ENCODE measurements at places on chromosomes 1 and 21.

- no peak for DNase-seq
Observed at GRCh38 chr1:198373376-198373775, 167.1 kb downstream of the ATP6V1G3 start.

DNA sequence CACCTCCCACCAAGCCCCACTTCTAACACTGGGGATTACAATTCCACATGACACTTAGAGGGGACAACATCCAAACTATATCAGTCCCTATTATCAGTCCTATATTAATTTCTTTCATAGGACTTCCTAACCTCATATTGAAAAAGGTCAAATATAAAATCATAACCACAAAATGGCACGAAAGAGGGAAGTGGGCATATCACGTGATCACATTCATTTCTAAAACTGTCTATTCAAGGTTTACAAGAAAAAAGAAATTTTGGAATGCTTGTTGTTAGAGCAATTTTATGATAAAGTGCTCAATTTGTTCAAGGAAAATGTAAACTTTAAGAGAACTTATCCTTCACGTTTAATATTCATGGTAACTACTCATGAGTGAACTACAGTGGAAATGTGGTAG, 13.2 kb upstream of the CDC7 start:
- no peak for DNase-seq

DNA sequence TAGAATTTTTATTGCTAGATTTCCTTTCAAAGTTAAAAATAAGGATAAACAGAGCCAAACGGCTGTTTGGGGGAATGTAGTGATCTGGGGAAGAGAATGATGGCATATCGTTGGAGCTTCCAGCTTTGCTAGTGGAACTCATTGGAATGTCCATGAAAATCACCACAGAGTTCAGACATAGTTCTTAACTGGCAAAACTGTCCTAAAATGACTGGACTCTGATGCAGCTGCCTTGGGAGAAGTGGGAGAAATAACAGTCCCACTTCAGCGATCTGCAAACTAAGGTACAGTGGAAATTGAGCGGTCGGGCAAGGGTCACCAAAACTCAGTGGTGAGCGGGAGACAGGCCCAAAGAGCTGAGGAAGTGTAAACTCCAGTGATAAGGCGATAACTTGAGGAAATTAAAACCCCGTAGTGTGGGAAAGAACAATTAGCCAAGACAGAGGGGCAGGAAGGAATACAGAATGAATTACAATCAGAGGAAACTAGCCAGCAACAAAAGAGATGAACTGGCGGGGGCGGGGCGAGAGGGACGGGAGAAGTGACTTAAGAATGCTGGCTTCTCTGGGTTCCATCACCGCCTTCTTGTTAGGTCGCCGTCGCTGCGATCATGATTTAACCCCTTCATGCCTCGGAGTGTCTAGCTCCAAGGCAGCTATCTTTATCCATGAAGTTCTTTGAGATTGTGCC, 89.8 kb upstream of the ARHGAP29 start:
- DNase-seq, result no peak

DNA sequence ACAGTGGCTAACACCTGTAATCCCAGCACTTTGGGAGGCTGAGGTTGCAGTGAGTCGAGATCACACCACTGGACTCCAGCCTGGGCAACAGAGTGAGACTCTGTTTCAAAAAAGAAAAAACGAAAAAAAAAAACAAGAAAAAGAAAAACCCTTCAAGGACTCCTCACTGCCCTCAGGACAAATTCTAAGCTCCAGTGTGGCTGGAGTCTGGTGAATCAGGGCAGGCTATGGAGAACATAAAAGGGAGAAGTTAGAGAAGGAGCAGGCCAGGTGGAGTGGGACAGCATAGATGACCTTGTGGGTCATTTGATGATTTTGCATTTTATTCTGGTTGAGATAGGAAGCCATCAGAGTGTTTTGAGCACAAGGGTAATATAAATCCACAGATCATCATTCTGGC, 12.5 kb upstream of the UAP1 start:
- DNase-seq, result no peak

DNA sequence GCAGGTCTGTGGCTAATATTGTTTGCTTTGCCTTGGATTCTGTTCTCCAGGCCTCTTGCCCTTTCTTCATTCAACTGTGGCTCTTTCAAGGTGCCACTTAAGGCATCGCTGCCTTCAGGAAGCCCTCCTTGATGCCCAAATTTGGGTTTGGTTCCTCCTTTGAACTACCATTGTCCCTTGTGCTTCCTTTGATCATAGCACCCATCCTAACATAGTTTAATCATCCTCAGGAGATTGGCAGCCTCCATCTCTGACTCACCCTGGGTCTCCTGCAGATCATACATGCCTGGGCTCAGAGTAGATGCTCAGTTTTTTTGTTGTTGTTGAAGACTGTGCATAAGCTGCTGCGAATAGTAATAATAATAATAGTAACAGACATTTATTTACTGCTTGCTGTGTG, 54.4 kb upstream of the ACOT11 start:
- DNase-seq, result no peak

DNA sequence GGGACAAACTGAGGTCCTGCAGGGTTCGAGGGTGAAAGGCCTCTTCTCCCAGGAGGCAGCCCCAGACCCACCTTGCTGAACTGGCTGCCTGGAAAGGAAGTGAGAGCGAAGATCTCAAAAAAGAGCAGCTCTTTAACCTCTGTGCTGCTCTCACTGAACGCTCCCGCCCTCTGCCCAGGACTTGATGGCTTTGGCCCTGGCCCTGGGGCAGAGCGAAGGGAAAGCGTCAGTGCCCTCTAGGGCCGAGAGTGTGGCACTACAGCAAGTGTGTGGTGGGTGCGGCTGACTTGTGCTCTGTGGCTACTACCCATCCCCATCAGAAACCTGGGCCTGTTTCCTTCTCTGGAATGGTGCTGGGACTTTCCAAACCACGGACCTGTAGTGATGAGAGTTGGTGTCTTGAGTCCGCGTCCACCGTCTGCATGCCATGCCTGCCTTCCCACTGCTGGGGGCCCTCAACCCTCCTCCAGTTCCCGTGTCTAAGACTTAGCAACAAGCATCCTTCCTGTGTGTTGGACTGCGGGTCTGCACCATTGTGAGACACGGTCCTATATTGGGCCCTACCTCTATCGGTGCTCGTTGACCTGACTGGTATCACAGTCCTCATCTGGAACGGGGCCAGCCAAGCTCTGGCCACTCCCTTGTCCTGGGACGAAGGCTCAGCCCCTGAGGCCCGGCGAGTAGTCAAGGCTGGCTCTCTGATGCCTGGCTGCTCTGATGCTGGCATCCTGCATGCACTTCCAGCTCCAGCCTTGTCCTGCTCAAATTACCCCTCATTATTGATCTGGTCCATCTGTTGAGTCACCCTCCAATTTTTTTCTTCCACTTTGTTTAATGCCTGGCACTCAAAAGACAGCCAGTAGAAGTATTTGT, 180.3 kb downstream of the DISC1 start:
- peak; percentile 35 for DNase-seq

GRCh38 chr21:42252778-42253340, 33.9 kb downstream of the ABCG1 start:
- DNase-seq, result no peak

- DNase-seq, result no peak
Observed at GRCh38 chr1:165330483-165330882, 26.0 kb downstream of the LMX1A start.

DNA sequence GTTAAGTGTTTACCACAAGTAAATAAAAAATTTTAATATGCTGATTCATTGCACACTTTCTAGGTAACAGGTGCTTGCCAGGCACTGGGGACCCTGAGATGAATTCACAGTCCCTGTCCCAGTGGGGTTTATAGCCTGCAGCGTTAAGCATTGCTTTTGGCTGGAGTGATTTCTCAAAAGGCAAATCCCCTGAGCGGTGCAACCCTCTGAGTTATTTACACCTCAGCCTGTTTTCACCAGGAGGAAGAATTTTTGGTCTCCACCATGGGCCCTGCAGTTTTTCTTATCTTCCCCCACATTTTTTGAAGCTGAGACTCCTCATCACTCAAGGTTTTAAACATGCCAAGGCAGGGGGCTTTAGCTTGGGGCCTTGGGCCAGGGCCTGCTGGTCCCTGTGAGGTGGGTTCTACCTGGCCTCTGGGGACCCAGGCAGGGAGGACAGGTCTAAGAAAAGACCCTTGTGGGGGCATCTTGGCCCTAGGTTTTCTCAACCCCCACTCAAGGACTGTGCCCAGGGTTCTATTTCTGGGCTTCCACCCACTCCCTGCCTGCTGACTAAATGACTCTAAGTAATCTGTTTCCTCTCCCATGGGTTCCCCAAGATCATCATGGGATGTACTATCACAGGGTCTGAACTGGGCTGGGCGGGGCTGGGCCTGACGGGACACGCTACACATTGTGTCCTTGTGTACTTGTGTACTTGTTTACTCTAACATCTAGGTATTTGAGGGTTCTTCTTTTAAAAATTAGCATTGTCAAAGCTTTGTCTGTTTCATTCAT, 10.2 kb upstream of the CHIT1 start:
- DNase-seq, result no peak

DNA sequence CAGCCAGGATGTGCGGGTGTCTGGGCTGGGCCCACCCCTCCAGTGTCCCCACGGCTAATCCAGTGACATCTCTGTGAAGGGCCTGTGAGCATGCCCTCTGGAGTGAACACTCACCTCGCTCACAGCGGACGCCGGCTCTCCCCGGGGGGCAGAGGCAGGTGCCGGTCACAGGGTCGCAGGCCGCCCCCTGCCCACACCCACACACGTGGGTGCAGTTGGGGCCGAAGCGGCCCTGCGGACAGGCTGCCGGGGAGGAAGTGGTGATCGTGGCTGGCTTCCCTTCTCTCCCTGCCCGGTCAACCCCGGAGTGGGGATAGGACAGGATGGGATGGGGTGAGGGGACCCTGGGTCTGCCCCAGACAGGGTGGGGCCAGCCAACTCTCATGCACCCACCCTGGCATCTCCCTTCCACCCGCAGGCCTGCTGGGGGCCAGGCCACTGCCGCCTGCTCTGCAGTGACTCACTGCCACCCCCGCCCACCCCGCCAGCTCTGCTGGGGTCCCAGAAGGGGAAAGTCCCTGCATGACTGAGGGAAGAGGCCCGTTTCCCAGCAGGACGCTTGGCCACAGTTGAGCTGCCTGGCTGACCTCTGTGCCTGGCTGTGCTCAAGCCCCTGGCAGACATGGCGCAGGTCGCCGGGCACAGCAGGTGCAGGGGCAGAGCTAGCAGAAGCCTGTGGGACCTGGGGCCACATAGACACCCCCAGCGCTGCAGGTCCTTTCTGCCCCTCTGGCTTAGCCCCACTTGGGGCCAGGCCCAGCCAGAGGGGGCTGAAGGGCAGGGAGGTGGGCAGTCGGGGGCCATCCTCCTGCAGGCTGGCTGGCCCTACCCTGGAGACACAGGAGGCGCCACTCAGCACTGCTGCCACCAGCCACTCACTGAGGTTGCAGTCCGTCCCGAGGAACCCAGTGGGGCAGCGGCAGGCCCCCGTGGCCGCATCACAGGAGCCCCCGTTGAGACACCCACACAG, 41.6 kb downstream of the ARHGEF16 start:
- no peak for DNase-seq

DNA sequence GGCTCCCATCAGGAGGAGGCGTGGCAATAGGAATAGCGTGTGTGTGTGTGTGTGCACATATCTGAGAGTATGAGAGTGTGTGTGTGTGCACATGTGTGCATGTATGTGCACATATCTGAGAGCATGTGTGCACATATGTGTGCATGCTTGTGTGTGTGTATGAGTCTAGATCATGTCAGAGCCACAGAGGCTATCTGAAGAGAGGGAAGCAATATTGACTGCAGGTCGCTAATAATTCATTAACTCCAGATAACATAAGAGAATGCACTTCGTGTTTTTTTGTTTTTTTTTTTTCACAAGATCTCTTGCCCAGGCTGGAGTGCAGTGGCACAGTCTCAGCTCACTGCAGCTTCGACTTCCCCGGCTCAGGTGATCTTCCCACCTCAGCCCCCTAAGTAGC, 4.7 kb upstream of the SLC45A1 start:
- no peak for DNase-seq

DNA sequence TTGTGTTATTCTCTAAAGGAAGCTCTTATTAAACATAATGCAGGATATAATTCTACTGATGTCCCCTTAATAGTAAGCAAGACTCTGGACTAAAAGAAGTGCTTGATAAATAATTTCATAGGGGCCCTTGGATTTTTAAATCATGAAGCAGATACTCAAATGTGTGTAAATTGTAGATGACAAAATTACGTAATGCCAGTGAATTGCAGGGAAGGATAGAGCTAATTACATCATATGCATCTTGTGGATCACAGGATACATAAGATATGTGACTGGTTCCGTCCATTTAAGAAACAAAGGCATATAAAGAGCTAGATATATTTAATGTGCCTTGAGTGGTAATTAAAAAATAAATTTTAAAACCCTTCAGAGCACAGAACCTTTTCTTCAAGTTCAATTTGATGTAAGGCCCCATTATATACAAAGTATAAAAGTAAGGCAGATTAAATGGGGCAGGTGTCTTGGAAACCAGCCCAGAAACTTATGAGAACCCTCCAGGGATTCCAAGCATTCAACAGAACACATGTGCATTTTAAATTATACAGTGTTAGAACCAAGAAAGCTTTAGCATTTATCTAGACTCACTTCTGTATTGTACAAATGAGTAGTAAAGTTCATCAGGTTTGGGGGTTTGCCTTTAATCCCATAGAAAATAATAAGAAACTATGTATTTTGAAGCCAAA, 190.4 kb downstream of the NCAM2 start:
- no peak for DNase-seq

DNA sequence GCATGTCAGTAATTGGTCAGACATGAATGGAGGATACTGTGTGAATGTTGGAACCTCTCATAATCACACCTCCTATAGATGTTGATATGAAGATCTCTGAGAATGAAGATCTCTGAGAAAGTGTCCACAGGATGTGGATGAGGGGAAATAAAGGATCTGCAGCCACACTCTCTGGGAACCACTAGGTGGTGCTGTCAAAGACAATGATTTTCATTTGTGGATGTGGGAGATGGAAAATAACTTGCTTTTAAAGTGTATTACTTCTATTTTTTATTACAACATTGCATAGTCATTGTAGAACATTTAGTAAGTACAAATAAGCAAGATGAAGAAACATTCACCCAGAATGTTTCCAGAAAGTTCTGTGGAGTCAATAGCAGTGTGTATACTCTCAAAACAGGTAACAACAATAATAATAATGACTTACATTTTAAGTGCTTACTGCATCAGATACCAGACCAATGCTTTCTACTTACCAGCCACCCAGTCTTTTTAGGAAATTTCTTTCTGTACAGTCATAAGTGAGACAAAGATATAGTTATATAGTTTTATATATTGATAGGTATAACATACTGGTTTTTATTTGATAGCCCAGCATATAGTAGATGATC, 128.2 kb downstream of the ATG4C start:
- DNase-seq, result no peak

GRCh38 chr1:18907021-18907916, 4.9 kb upstream of the ALDH4A1 start:
- peak; percentile 57 for DNase-seq

GRCh38 chr1:46656643-46657042, 11.5 kb downstream of the ATPAF1 start:
- no peak for DNase-seq

DNA sequence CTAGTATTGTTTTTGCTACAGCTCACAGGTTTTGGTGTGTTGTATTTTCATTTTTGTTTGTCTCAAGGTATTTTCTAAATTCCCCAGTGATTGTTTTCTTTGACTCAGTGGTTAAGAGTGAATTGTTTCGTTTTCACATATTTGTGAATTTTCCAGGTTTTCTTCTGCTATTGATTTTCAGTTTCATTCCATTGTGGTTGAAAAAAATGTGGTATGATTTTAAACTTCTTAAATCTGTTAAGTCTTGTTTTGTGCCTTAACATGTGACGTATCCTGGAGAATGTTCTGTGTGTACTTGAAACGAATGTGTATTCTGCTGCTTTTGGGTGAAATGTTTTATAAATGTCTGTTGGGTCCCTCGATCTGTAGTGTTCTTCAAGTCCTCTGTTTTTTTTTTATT, 117.9 kb downstream of the KIF26B start:
- no peak for DNase-seq

GRCh38 chr1:197595304-197595904, 179.9 kb downstream of the DENND1B start:
- no peak for DNase-seq
